ENCODE measurements at places on chromosomes 12 and 14.

GRCh38 chr12:68416826-68417225, 84.7 kb upstream of the MDM1 start:
- DNase-seq, result no peak

- no peak for DNase-seq
Measured at GRCh38 chr12:6146509-6146908, 22.0 kb upstream of the VWF start.

- DNase-seq, result no peak
Measured at GRCh38 chr12:111450676-111451075, 45.0 kb downstream of the SH2B3 start.

GRCh38 chr12:125121106-125121505, 55.9 kb downstream of the AACS start:
- DNase-seq, result peak; percentile 56

GRCh38 chr14:59208954-59209353, 20.5 kb downstream of the DAAM1 start:
- no peak for DNase-seq

Data from hematopoietic multipotent progenitor cell treated with erythropoietin and hydrocortisone succinate and interleukin-3 and kit ligand, for 4 days (in vitro differentiated cells).